Gastrocnemius medialis (tissue), 4 donors: ENCODE measurements at places on chromosomes 2 and 18.

DNA sequence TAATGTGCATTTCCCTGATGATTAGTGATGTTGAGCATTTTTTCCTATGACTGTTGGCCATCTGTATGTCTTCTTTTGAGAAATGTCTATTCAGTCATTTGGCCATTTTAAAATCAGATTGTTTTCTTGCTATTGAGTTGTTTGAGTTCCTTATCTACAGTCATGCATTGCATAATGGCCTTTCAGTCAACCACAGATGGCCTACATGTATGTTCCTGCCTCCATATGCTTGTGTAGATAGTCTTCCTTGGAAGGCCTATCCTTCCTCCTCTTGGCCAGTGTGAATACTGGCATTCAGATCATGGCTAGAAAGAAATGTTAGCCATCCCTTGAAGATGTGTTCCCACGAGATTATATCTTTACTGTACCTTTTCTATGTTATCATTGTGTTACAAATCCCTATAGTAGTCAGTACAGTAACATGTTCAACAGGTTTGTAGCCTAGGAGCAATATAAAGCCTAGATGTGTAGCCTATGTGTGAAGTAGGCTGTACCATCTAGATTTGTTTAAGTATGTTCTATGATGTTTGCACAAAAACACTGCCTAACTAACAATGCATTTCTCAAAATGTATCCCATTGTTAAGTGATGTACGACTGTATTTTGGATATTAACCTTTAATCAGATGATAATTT, 65.6 kb upstream of the CD302 start:
- DNase-seq = no peak

DNA sequence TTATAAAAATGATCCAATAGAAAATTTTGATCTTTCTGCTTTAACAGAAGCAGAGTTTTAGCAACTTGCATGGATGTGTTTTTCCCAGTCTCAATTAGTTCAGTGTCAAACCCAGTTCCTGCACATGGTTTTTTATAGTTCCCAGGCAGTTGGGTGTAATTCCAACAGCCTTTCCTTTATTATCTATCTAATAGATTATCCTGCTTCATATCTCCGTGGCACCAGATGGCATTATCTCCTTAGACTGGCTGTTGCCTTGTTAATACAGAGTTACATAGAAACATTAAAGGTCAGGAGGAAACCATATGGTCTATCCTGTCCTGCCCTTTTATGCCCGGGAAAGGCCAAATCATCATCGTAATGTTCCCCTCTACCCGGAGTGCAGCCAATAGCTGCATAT, 400.9 kb upstream of the SMIM21 start:
- DNase-seq = no peak

DNA sequence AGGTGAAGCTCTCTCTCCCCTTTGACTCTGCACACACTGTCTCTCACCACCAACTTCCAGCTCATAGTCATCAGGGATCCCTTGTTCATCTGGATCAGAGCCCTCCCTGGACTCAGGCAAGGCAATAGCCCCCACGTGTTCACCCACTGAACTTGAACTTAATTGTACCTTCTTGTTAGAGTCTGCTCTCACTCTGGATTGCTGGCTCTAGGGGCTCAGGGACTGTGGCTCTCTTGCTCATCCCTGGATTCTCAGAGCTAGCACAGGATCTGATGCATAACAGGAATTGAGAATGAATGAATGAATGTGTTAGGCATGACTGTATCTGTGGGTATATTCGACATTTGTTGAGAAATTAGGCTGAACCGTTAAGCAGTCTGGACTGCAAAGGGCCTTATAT, 16.7 kb upstream of the ASAP2 start:
- DNase-seq = no peak

GRCh38 chr2:44301111-44301510, 25.8 kb downstream of the SLC3A1 start:
- DNase-seq = no peak

DNA sequence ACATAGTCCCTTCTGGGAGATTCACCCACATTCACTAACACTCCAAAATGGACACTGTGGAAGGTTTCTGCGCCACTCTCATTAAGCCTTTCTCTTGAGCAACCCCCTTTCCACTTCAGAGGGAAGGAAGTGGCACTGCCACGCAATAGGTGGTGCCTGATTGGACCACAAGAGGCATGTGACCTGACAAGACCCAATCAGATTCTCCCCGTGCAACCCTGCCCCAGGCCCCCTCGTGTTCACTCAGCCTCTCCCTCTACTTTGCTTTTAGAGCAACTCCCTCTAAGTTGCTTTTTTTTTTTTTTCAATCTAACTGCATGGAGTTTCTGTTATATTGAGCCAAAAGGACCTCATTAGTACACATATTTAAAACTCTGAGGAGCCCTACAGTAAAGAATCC, 158.0 kb downstream of the EN1 start:
- no peak for DNase-seq

DNA sequence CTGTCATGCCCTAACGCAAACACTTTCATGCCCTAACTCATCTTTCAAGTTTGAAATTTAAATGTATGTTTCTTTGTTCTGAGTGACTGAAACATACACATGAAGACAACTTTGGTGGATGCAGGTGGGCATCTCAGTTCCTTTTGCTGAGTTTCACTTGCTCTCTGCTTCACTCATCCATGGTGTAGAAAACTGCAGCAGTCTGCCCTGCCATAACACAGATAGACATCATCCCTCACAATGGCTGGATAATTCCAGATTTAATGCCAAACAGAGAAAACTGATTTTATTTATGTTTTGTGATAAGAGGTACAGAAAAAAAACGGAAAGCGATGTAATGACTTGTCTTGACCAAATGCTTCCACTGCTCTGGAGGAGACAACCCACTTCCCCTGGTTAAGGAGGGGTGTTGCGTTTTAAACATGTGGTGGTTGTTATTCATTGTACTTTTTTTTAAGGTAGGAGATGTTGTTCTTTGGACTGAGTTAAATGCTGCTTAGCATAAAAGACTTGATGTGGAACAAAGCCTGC, 70.4 kb downstream of the RHBDD1 start:
- no peak for DNase-seq
